ENCODE measurements at places on chromosomes 3 and 15. TPM values are rescaled to one million over a fixed set of nuclear protein-coding genes. Genes with fewer than 3 reads are reported as not detected.

Gene IL17RD
- 32.2 TPM for total RNA-seq

Gene RAB27A
- total RNA-seq = 26.5 TPM

Gene METTL6
- total RNA-seq = 33.8 TPM

Gene IL20RB
- total RNA-seq = 0.38 TPM

Gene DNAH12
- 0.71 TPM for total RNA-seq

Gene CNTN3
- total RNA-seq = 22.3 TPM

Gene SCAANT1
- not detected for total RNA-seq

Gene FAM81A
- 4.2 TPM for total RNA-seq
